Sigmoid colon (tissue), 7 donors: ENCODE measurements at places on chromosomes 16 and 17. TPM values are rescaled to one million over a fixed set of nuclear protein-coding genes. Genes with fewer than 3 reads are reported as not detected.

The KRTAP1-5 gene
- polyA plus RNA-seq = not detected

The SEPTIN1 gene
- polyA plus RNA-seq = 1.2 TPM

The C1QL1 gene
- polyA plus RNA-seq = 1.4 TPM

The CSH2 gene
- not detected for polyA plus RNA-seq

The USP43 gene
- 4.2 TPM for polyA plus RNA-seq

The SLC22A31 gene
- not detected for polyA plus RNA-seq

The G6PC1 gene
- polyA plus RNA-seq = 0.23 TPM

The CSNK1D gene
- polyA plus RNA-seq = 86.2 TPM

The TBC1D3C gene
- polyA plus RNA-seq = not detected

The FAM83G gene
- polyA plus RNA-seq = 10.2 TPM

The ACE gene
- 2.4 TPM for polyA plus RNA-seq

The CLEC18A gene
- polyA plus RNA-seq = 2.2 TPM

The COG8 gene
- polyA plus RNA-seq = 26.2 TPM

The AANAT gene
- not detected for polyA plus RNA-seq

The GSG1L gene
- polyA plus RNA-seq = 0.25 TPM

The CCDC40 gene
- not detected for polyA plus RNA-seq

The RNF112 gene
- 0.92 TPM for polyA plus RNA-seq

The SPATA22 gene
- not detected for polyA plus RNA-seq

The PRAC2 gene
- polyA plus RNA-seq = 7.2 TPM

The PPM1E gene
- not detected for polyA plus RNA-seq
